ENCODE measurements at places on chromosomes 2 and 18. TPM values are rescaled to one million over a fixed set of nuclear protein-coding genes. Genes with fewer than 3 reads are reported as not detected.

GRCh38 chr2:40303746-40304145, 148.1 kb downstream of the SLC8A1 start:
- H3K27me3 ChIP-seq = no peaks in the 10 kb centered on the region
- DNase-seq = no peak
- no peak overlapping the region for H3K4me3 ChIP-seq
- H3K4me1 ChIP-seq = no peaks in the 10 kb centered on the region
- H3K27ac ChIP-seq = no peak overlapping the region

GRCh38 chr2:129460299-129461198, 518.9 kb upstream of the RAB6C start:
- H3K27me3 ChIP-seq = no peaks in the 10 kb centered on the region
- no peak overlapping the region for H3K4me3 ChIP-seq
- no peak overlapping the region for H3K27ac ChIP-seq
- no peak for DNase-seq

DNA sequence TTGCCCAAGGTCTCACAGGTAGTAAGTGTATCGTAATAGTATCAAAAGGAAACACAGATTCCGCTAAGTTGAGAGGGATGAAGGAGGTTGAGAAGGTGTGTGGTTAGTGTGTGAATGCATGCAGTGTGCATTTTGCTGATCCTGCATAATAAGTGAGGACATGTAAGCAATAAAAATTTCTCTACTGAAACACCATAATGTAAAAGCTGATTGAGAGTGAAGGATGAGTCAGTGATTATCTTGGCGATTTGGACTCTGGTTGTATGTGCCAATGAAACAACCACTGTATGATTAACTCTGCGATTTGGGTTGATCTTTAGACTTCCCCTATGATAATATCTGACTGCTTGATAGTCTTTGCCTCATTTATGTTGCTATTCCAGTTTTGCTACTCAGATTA, 16.7 kb upstream of the ADGRF3 start:
- no peaks in the 10 kb centered on the region for H3K4me1 ChIP-seq
- no peak for DNase-seq
- no peaks in the 10 kb centered on the region for H3K27me3 ChIP-seq

DNA sequence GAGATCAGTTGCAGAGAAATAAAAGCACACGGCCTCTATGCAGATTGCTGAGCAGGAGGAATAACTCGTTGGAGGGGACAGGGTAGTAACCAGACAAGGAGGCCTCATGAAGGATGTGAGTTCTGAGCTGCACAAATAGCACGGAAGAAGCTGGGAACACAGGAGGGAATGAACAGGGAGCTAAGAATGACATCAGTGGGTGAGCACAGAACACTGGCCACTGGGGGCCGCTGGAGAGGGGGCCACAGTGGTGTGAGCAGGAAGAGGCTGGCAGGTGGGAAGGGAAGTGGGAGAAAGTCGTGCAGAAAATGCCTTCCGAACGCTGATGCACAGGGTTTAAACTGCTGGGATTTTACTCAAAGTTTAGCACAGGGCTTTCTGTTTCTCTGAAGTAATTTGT, 61.0 kb downstream of the ZAP70 start:
- no peak overlapping the region for H3K4me3 ChIP-seq
- no peak for DNase-seq
- peaks cover 24% of the 10 kb centered on the region for H3K36me3 ChIP-seq
- no peaks in the 10 kb centered on the region for H3K27me3 ChIP-seq

GRCh38 chr18:70398076-70398475, 109.2 kb downstream of the SOCS6 start:
- no peaks in the 10 kb centered on the region for H3K36me3 ChIP-seq
- H3K27ac ChIP-seq = no peak overlapping the region
- no peak overlapping the region for H3K4me3 ChIP-seq
- H3K4me1 ChIP-seq = no peaks in the 10 kb centered on the region
- DNase-seq = no peak

- DNase-seq = no peak
- no peaks in the 10 kb centered on the region for H3K4me1 ChIP-seq
- H3K4me3 ChIP-seq = no peak overlapping the region
- no peaks in the 10 kb centered on the region for H3K27me3 ChIP-seq
Measured at GRCh38 chr2:73855526-73855925, 26.8 kb downstream of the STAMBP start.

GRCh38 chr2:27710640-27711430, 47.1 kb downstream of the SLC4A1AP start:
- no peak overlapping the region for H3K27ac ChIP-seq
- no peak overlapping the region for H3K4me3 ChIP-seq
- no peaks in the 10 kb centered on the region for H3K36me3 ChIP-seq
- no peak for DNase-seq

GRCh38 chr18:63293935-63294334, 25.6 kb downstream of the BCL2 start:
- no peak for DNase-seq
- H3K36me3 ChIP-seq = peaks cover 5% of the 10 kb centered on the region
- no peak overlapping the region for H3K4me3 ChIP-seq
- H3K27me3 ChIP-seq = no peaks in the 10 kb centered on the region

DNA sequence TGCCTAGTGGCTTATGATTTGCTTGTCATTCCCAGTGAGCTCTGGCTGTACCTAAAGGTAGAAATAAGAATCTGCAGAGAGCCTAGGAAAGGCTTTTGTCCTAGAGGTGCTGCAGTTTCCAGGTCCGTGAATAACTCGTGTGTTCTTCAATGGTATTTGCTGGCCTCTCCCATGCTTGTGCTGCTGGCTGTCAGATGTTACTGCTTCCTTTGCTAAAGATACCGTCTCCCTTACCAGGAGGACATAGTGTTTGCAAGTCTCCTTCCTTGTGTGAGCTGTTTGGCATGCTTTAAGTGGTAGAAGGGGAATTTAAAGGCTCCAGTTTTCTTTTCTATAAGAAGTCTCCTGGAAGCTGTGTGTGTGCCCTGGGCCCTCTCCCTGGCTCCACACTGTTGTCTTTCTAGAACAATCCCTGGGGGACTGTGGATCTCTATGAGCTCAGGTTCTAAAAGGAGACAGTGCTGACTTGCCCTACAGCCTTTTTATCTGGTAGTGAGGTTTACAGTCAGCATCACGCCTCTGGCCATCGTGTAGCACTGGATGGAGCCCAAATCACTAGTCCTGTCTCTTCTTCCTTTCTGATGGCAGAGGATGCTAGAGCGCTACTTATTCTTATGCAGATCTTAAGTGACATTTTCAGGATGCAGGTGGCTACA, 65.8 kb downstream of the RNF144A start:
- no peak for DNase-seq
- peaks cover 4% of the 10 kb centered on the region for H3K4me1 ChIP-seq
- H3K27ac ChIP-seq = no peak overlapping the region
- no peak overlapping the region for H3K4me3 ChIP-seq

- DNase-seq = no peak
- H3K36me3 ChIP-seq = no peaks in the 10 kb centered on the region
- H3K27me3 ChIP-seq = no peaks in the 10 kb centered on the region
- H3K4me3 ChIP-seq = no peak overlapping the region
Measured at GRCh38 chr18:26696308-26696707, 148.0 kb upstream of the KCTD1 start.

Gene EDAR
- 0.11 TPM for total RNA-seq

Gene DOK1
- 24.9 TPM for total RNA-seq

Gene FN1
- 0.30 TPM for total RNA-seq

Gene GNAL
- 10.9 TPM for total RNA-seq
